ENCODE measurements at places on chromosomes 16 and 17.

DNA sequence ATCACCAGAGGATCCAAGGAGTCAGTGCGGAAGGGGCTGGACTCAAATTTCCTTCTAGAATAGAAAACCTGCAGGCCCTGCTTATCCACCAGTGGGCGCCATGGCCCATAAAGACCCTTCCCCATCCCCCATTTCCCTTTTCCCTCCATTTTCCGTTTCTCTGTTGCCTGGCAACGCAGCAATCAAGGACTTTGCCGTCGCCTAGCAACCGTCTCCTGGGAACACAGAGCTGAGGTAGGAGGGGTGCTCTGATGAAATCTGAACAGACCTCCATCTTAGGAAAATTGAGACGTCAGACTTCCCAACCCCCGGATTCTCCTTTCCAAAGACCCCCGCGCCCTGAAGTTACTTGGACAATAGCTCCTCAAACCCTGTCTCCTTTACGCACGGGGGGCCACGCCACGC is 5.7 kb downstream of the DLG4 start:
- DNase-seq = peak; percentile 74

DNA sequence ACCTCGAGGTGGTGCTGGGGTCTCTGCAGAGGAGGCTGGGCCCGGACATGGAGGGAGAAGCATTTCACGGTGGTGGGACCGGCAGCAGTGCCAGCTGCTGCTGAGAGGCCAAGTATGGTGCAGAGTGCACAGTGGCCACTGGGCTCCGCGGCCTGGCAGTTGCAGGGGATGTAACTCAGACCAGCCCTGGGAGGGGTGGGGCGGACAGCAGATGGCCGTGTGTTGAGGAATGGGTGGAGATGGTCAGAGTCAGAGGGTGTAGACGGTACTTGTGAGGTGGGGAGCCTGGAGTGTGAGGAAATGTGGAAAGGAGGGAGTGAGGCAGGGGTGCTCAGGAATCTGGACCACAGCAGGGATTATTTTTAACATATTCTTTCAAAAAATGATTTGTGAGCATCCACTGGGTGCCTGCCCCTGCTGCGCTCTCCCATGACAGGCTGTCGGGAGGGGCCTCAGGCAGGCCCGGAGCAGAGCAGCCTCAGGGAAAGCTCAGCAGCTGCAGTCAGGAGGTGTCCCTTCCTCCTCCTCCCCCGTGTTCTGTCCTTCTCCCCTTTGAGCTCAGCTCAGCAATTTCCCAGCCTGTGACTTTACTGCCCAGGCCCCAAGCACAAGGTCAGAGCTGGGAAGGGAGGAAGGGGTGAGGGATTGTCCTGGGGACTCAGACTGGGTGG is 113.1 kb downstream of the RAP1GAP2 start:
- no peak for DNase-seq

GRCh38 chr17:56804454-56804853 is 29.3 kb downstream of the C17orf67 start:
- DNase-seq = no peak

DNA sequence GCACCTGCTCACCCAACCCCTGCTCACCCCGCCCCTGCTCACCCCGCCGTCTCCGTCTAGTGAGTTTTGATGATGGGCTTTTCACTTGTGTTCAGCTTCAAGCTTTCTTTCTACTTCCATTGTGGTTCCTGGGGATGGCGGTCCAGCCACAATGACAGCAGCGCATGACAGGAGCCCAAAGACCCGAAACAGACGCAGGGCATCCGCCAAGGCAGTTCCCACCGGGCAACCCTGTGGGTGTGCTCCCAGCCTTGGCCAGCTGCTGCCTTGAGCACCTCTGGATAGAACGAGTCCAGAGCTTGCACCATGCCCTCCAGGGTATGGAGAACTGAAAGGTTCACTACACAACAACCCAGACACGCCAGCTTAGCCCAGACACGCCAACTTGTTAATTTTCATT is 92.9 kb upstream of the CHMP6 start:
- no peak for DNase-seq

DNA sequence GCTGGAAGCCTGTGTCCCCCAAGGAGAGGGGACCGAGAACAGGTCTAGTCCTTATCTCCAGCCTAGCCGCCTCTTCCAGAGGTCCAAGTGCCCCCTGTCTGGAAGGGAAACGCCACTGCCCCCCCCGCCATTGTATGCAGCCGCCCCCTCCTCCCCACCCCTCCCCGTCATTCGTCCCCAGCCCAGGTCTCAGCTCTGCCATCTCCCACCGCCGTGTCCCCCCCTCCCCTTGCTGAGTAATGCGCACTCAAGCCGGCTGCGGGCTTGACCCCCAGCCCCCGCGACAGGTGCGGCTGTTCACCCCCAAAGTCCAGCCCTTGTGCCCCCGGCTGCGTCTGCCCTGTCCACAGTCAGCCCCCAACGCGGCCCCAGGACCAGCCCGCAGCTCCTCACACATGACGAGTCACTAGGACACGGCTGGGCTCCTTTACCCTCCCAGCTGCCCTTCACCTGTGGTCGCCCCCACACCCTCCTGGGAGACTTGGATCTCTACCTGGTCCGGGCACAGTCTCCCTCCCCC is 622 bp downstream of the GPRC5B start:
- no peak for DNase-seq

DNA sequence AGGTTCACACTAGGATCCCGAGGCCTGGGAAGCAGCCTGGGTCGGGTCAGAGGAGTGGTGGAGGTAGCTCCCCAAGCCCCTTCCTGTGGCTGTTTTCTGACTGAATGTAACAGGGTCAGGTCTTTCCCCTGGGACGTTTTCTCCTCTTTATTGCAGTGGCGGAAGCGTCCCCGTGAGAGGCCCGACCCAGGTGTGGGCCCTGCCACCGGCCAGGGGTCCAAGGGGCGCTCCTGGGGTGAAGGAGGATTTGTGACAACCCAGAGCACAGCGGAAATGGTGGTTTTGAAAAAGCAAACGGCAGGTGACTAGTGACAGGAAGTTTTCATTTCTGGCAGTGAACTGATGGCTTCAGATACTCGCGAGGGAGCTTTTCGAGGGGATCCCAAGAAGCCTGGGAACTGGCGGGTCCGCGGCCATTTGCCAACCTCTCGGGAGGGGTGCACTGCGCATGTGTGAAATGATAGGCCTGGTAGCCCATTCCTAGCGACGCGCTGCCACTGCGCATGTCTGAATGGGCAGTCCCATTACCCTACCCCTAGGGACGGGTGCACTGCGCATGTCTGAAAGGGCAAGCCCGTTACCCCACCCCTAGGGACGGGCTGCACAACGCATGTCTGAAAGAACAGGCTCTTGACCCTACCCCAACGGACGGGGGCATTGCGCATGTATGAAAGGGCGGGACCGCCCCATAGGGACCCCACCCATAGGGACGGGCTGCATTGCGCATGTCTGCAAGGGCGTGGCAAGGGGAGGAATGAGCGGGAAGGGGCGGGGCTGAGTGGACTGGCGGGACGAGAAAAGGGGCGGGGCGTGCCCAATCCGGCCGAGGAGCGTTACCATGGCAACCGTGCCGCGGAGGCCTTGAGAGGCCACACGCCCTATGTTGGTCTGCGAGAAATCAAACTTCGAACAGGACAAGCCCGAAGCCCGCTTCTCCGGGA is 1747.9 kb downstream of the TP53TG3F start:
- DNase-seq = no peak

DNA sequence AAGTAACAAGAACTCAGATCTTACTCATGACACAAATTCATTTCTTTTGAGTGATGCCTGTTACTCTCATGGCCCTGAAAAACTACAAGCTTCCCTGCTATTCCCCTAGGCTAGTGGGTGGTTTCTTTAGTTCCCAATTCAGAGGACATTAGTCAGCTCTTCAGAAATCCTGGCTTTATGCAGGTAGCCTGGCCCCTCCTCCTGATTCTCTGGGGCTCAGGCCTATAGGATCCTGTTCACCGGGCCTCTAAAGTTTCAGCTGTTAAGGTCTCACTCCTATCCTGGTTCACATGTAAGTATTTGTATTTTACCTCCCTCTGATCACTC is 87.3 kb upstream of the IRX5 start:
- DNase-seq = no peak

DNA sequence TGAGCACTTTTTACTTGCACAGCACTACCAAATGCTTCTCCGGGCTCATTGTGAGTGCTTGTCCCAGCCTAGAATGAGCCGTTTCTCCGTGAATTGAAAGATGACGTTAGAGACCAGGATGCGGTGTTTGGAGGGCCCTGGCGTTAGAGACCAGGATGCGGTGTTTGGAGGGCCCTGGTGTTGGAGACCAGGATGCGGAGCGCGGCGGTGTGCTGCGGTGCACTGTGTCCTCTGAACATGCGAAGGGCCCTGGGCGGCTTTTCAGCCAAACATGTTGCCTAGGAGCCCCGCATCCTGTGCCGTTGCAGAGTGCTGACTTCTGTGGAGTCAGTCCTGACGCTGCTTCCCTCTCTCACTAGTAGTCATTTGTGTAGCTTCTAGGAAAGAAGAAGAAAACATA is 42.7 kb downstream of the BANP start:
- no peak for DNase-seq

DNA sequence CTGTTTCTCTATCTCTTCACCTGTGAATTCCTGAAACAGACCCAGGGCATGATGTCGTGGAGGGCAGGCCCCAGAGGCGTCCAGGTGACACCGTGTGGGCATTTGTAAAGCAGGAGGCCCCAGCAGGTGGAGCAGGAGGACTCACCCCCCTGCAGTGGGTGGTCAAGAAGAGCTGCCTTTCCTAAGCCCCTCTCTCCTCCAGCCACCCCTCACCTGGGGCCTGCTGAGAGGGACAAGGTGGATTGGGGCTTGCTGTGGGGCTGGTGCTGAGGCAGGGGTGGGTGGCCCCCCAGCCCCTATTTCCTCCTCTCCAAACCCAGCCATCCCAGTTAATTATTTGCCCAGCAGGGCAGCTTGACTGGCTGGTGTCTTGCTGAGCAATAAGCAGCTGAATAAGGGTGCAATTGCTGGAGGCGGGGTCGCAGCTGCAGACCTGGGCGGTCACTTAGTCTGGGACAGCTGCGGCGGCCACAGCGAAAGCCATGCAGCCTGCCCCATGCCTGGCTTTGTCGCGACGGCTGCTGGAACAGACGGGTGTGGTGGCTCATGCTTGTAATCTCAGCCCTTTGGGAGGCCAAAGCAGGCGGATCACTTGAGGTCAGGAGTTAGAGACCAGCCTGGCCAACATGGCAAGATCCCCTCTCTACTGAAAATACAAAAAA is 56.4 kb downstream of the JPH3 start:
- DNase-seq = no peak

DNA sequence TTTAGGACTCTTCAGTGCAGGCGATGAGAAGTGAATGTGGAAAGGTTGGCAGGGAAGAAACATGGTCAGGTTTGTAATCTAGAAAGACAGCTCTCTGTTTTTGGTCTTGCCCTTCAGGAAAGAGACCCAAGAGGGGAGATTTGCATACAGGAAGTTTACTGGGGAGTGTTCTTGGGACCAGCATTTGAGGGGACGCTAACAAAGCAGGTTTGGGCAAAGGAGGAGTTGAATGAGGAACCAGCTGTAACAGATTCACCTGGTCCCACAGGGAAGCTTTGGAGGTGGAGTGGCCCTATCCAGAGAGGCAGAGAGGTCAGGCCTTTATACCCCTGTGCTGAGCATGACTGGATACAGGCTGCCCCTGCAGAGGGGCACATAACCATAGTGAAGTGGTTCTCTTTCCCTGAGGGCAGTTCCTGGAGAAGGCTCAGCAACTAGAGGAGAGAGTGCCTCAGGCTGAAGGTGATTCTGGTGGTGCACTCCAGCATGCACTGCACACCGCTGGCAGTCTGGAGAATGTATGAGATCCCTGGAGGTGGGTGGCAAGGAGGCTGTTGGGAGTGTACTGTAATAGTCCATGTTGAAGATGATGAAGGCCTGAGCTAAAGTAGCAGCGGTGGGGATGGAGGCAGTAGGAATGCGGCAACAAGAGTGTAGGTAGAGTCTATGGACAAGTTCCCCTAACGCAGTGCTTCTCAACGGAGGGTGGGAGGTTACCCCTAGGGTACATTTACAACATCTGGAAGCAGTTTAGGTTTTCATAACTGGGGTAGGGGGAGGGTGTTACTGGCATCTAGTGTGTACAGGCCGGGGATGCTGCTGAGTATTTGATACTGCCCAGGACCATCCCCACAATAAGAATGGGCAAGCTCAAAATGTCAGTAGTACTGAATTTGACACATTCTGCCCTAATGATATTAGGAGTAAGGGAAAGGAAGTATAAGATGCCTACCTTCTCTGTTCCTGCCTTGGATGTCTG is 37.2 kb downstream of the MAP2K6 start:
- no peak for DNase-seq

DNA sequence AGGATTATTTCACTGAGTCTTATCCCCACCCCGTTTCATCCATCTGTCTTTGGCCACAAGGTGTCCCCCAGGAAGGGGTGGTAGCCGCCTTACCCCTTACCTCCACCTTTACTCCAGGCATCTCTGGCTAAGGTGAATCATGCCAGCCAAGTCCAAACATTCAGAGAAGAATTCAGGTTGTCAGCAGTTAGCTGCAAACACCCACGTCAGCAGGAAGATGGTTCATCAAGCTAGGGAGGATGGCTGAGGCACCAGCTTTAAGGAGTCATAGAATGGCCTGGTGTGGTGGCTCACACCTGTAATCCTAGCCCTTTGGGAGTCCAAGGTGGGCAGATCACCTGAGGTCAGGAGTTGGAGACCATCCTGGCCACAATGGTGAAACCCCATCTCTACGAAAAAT is 61.0 kb downstream of the RBFOX1 start:
- DNase-seq = no peak

DNA sequence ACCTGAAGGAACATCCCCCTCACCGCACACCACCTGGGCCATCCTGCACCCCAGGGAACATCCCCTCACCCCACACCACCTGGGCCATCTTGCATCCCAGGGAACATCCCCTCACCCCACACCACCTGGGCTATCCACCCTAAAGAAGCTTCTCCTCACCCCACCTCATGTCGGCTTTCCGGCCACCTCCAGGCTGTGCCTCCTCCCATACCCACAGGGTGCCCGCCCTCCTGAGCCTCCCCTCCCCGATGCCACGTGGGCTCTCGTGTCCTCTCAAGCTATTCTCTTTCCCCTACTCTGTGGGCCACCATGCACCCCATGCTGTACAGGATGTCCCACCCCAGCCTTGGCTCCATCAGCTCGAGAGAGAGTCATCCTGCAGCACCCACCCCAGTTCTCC is 18.0 kb downstream of the MYLK3 start:
- no peak for DNase-seq

DNA sequence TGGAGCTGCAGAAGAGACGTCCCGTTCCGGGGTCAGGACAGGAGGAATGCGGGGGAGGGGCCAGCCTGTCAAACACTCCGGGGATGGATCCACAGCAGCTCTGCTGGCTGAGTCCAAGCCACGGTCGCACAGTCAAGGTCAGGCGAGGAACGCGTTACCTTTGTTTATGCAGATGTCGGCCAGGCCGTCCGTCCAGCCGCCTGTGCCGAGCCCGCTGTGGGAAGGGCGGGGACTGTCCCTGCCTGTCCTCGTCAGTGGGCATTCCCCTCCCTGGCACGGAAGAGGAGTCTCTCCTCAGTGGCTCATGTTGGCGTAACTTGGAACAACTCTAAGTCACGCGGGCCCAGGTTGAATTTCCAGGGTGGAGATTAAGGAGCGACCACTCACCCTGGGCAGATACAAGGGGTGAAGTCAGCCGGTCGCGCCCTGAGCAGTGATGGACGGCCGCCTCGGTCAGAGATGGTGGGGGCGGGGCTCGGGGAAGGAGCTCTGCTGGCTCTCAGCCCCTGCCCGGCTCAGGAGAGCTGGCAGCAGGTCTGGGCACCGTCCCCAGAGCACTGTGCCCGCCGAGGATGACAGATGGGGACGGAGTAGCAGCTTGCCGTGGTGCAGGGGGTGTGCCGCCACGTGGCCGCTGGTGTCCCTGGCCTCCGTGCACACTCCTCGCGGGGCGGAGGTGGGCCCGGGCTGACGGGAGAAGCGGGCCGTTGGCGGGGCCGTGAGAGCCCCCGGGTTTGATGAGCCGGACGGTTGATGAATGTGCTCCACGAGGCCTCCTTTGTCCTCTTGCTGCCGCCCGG is 7.3 kb downstream of the CACNA1H start:
- no peak for DNase-seq

GRCh38 chr17:29883497-29883896 is 46.5 kb downstream of the SSH2 start:
- DNase-seq = no peak
